ENCODE measurements at places on chromosomes 12 and 14.

DNA sequence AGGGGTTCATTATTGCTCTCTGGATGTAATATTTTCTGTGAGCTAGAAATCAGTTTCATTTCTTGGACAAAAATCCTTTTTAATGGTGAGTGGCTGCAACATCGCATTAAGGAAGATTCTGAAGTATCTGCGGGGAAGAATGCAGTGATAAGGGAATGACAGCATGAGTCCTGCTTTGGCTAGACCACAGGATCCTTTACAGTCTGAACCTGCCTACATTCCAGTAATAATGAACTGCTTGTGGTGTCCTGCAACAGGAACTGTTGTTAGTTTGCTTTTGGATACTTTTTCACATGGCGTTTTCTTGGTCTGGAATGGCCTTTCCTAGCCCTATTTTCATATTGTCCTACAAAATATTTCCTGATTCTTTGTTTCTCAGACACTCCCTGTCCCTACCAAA lies 15.7 kb downstream of the MDM2 start:
- no peak for DNase-seq

DNA sequence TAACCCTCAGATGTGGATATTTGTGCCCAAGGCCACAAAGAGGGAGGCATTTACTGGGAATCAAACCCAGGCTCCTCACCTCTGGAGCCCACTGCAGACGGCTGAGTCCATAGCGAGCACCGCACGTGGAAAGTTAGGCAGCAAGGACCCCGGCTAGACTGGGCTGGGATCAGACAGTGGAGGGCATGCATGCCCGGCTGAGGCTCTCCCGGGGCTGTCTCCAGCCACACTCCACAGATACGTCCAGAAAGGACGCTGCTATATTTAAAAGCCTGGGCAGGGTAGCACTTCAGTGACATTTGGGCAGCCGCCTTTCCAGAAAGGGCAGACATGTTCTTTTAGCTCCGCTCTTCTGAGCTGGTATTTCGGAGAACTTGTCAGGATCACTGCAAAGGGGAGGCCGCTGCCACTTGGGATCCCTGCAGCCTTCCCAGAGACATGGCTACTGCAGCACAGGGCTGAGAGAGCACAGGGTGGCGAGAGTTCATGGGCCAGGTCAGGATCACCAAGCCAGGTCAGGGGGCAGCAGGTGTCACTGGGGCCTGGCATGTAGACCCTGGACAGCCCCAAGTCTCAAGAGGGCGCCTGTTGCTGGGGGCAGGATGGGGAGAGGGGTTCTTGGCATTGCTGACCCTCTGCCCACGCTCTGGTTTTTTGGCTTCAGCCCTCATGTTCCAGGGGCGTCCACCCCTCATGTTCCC lies 121.7 kb downstream of the PHETA1 start:
- DNase-seq = no peak

GRCh38 chr14:54652188-54652587 lies 85.3 kb downstream of the SAMD4A start:
- no peak for DNase-seq

DNA sequence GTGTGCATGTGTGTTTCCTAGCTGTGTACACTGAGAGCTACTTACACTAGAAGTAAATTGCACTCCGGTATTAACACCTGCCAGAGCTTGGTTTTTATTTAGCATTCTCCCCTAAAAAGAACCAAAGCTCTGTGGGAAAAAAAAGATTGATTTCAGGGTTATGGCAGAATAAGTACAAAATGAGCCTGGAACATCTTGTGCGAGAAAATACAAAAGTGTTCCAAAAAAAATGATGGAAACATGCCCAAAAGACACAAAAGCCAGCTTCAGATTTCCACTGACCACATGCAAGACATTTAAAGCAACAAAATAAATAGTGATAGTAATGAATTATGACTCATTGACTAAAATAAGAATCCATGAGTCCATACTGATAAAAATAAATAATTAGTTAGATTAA lies 188.3 kb downstream of the GXYLT1 start:
- peak; percentile 1 for DNase-seq

- DNase-seq = no peak
These were observed 125.3 kb upstream of the NPAS3 start for GRCh38 chr14:32813401-32813800.

- no peak for DNase-seq
These were observed 122.6 kb downstream of the CALM1 start for GRCh38 chr14:90519262-90519920.

DNA sequence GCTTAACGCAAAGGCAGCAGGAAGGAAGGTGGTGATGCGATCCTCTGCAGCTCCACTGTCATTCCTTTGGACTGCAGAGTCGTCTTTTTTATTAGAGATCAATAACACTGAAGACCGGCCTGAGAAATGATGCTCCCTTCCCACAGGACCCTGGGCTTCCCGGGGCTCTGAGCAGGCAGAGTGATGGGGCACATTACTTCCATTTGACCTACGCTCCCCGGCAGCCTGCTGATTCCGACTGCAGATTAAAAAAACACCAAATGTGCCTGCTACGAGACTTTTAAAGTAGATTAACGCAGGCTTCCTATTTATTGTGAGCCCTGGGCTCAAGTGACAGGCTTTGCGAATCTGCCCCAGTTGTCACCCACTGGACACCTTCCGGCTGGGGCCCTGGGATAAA lies 37.5 kb downstream of the KCNA1 start:
- DNase-seq = no peak

DNA sequence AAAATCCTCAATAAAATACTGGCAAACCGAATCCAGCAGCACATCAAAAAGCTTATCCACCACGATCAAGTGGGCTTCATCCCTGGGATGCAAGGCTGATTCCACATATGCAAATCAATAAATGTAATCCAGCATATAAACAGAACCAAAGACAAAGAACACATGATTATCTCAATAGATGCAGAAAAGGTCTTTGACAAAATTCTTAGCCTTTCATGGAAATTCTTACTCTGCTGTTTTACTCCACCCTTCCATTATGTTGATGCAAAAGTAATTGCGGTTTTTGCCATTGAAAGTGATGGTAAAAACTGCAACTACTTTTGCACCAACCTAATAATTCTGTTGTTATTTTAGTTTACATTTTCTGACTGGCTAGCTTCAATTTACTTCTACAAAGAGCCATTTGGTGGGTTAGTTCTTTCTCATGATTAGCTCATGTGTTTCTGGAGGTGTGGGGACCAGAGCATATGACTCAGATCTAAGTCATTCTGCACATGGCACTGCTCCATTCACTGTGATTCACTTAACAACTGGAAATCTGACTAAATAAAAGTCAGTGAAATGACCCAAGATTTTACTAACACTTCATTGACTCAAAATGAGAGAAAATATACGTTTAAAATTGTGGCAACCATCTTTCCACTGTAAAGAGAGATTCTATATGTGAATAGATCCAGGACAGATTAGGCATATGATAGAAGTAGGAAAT lies 99.9 kb downstream of the TMTC3 start:
- no peak for DNase-seq

DNA sequence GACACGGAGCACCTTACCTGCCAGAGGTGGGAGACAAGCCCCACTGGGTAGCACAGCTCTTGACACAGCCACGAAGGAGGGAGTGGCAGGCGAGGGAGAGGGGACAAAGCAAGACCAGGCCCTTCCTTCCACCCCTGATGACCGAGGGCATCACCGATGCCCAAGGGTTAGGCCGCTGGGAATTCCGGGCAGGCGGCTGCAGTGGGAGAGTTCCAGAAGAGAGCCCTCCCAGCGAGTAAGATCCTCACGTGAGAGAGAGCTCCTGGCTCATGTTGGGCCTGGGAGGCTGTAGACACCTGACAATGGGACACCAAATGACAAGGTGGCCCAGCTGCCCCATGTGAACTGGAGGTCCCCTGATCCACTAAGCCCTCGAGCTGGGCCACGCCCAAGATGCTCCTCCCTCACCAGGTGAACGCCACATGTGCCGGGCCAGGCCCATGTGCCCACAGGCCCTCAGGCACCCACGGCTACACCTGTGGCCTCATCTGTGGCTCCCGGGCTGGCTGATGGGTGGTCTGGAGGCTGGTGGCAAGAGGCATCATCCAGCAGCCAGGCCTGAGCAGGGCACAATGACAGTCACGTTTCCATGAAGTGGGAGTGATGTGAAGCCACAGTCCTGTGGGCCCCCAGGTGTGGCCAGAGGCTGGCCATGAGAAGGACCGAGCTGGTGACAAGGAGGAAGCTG lies 32.1 kb upstream of the C14orf180 start:
- no peak for DNase-seq

GRCh38 chr14:68523989-68524725 lies 268.7 kb downstream of the ZFP36L1 start:
- DNase-seq = no peak

- DNase-seq = peak; percentile 34
These were observed 10.7 kb downstream of the GPR19 start for GRCh38 chr12:12685305-12685704.

DNA sequence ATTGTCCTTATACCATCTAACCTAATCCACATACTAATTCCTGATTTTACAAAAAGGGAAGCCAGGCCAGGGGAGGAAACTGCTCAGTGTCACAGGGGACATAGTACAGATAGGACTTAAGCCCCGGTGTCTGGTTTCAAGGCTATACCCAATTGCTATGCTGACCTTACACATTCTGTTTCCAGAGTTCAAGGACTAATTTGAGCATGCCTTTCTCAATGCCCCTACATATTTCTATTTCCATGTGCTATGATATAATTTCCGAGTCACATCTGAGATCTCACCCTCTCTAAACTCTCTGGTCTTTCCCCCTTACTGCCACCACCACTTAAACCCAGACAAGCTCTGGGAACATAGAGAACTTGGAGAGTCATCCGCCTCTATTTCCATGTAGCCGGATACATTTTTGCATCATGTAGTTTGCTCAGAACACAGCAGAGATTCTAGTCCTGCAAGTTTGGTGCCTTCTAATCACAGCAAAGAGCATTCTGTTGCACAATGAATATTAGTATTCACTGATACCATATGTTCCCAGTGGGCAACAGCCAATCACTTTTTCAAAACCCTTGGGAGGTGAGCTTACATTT lies 34.2 kb downstream of the PPM1H start:
- no peak for DNase-seq

DNA sequence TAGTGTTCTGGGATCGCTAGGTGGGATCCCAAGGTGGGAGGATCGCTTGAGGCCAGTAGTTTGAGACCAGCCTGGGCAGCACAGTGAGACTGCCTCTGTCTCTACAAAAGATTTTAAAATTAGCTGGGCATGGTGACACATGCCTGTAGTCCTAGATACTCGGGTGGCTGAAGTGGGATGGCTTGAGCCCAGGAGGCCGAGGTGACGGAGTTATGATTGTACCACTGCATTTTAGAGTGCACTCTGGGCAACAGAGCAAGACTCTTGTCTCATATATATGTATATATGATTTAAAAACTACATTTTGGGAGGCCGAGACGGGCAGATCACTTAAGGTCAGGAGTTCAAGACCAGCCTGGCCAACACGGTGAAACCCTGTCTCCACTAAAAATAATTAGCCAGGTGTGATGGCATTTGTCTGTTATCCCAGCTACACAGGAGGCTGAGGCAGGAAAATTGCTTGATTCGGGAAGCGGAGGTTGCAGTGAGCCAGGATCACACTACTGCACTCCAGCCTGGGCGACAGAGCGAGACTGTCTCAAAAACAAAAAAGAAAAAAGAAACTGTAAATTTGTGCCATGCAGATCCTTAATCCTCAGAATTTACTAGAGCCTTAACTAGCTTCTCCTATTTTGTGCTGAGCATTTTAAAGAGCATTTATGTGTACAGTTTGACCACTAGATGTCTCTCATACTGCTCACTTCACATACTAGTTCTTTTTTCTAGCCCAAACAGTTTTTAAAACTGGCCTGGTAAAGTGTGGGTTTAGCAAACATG lies 114.8 kb downstream of the MON2 start:
- no peak for DNase-seq

- DNase-seq = no peak
These were observed 132.6 kb downstream of the BMP4 start for GRCh38 chr14:53824061-53824460.

GRCh38 chr12:15733136-15733535 lies 56.1 kb downstream of the EPS8 start:
- DNase-seq = no peak

GRCh38 chr12:27334042-27334720 lies 1.5 kb downstream of the BMAL2 start:
- DNase-seq = no peak

- DNase-seq = no peak
These were observed 24.7 kb downstream of the PRPF40B start for GRCh38 chr12:49647827-49648711.

- no peak for DNase-seq
These were observed 90.5 kb downstream of the RFLNA start for GRCh38 chr12:124385219-124385969.

- DNase-seq = no peak
These were observed 44.0 kb upstream of the OR5AU1 start for GRCh38 chr14:21199611-21200560.

- no peak for DNase-seq
These were observed 12.4 kb downstream of the IL22 start for GRCh38 chr12:68240975-68241374.

GRCh38 chr12:30988086-30988485 lies 61.5 kb downstream of the TSPAN11 start:
- DNase-seq = no peak

- DNase-seq = no peak
These were observed 59.8 kb upstream of the TBPL2 start for GRCh38 chr14:55500219-55500701.

DNA sequence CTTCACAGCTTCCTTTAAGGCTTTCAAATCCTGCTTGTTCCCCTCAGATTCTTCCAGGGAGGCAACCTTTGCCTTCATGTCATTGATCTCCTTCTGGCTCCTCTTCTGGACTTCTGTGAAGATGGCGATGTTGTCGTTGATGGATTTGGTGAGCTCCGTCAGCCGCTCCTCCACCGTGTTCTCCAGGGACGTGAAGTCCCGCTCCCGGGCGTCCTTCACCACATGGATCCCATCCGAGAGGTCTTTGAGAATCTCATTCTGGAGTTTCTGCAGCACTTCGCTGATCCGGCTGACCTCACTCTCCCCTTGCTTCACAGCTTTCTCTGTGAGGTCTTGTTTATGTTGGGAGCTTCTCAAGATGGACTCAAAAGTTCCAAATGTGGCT lies 7.9 kb downstream of the CKAP4 start:
- DNase-seq = no peak

- DNase-seq = no peak
These were observed 25.1 kb upstream of the VSX2 start for GRCh38 chr14:74213907-74214803.

- DNase-seq = no peak
These were observed 11.1 kb upstream of the FBRSL1 start for GRCh38 chr12:132478845-132479244.

DNA sequence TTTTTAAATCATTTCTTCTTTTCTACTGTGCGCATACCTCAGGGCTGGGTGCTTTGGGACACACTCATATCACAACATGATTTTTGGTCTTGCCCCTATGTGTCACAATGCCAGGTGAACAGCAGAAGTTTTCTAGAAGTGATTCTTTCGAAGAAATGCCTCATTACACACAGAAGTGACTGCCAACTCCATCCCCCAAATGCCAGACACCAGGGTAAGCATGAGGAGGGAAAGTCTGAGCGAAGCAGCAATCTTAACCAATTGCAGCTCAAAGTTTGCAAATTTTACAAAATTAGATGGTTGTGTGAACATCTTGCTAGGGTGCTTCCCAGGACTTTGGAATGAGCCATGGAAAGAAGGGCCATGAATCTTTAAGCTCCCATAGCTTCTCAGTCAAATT lies 87.3 kb upstream of the PLEKHA5 start:
- DNase-seq = no peak
